ENCODE measurements at places on chromosomes 11 and 22. TPM values are rescaled to one million over a fixed set of nuclear protein-coding genes. Genes with fewer than 3 reads are reported as not detected.

DNA sequence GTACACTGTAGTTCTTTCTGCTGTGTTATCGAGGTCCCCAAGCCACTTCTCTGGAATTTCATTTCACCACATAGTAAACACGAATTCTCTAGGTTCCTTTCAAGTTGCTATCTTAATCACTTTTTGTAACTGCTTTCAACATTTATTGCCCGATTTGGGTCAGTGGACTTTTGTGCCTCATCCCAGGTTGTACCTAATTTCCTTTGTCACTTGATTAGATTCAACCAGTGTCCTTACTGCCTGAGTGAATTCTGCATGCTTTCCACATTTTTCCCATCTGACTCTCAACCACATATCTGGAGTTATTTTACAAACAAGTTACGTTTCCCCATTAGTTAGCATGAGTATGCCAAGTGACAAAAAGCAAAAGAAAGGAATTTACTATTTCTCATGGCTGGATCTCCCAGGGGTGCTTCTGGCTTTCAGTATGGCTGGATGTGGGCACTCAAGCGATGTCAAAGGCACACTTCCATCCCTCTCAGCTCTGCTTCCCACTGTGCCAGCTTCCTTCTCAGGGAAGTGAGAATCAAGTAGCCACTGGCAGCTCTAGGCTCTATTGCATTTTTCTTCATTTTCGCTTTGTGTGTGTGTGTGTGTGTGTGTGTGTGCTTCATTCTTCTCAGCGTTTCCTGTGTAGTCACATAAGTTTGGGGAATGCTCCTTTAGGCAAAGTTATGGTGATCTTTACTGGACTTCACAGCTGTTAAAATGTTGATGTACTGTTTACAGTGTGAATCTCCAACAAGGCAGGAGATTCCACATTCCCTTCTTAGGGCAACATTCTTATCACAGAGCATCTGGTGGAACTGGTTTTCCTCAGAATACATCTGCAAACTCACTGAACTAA is 128.9 kb downstream of the DBX1 start:
- DNase-seq, result no peak

The CABP2 gene
- not detected for total RNA-seq

DNA sequence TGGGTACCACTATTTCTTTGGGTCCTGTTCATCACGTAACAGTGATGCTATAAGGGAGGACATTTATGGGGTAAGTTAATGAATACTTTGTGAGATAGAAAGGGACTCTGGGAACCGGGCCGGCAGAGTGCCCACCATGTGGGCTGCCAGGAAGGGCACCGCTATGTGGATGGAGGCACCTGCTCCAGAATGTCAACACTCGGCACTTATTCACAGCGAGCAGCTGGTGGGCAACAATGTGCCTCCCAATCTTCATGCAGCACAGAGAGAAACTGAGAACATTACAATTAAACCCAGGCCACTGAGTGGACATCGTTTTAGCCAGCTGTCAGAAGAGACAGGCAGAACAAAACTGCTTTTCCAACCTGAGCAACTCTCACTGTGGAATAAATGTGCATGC is 15.8 kb upstream of the ELFN2 start:
- no peak for DNase-seq

The C11orf42 gene
- total RNA-seq, result not detected

The FAM180B gene
- not detected for total RNA-seq

DNA sequence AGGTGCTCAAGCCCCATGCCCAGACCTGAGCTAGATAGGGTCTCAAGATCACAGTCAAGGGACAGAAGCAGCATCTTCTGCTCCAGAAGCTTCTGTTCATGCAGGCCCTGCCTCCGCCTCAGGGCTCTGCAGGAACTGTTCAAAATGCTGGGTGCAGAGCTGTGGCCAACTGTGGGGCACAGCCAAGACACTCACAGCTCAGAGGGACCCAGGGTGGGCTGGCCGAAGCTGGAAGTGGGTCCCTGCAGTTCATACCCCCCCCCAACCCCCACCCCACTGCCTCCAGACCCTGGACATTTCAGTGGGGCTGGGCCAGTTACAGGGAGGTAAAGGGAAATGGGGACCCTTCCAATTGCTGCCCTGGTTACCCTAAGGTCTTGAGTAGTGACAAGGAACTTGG is 129.0 kb downstream of the CRYBB2 start:
- no peak for DNase-seq

The MS4A3 gene
- not detected for total RNA-seq
